ENCODE measurements at places on chromosomes 2 and 18.
A peak's percentile ranks its signal among the peaks of the same experiment; 100 is the strongest.

DNA sequence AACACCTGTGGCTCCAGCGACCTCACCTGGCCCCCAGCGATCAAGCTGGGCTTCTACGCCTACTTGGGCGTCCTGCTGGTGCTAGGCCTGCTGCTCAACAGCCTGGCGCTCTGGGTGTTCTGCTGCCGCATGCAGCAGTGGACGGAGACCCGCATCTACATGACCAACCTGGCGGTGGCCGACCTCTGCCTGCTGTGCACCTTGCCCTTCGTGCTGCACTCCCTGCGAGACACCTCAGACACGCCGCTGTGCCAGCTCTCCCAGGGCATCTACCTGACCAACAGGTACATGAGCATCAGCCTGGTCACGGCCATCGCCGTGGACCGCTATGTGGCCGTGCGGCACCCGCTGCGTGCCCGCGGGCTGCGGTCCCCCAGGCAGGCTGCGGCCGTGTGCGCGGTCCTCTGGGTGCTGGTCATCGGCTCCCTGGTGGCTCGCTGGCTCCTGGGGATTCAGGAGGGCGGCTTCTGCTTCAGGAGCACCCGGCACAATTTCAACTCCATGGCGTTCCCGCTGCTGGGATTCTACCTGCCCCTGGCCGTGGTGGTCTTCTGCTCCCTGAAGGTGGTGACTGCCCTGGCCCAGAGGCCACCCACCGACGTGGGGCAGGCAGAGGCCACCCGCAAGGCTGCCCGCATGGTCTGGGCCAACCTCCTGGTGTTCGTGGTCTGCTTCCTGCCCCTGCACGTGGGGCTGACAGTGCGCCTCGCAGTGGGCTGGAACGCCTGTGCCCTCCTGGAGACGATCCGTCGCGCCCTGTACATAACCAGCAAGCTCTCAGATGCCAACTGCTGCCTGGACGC, 4.9 kb downstream of the GPR35 start:
- DNase-seq, result no peak
- peaks cover 5% of the 10 kb centered on the region for H3K36me3 ChIP-seq
- H3K27ac ChIP-seq, result no peak overlapping the region
- no peaks in the 10 kb centered on the region for H3K27me3 ChIP-seq

- DNase-seq, result no peak
- no peaks in the 10 kb centered on the region for H3K4me1 ChIP-seq
- H3K4me3 ChIP-seq, result no peak overlapping the region
- H3K27ac ChIP-seq, result no peak overlapping the region
- no peaks in the 10 kb centered on the region for H3K27me3 ChIP-seq
These were observed 185.4 kb downstream of the FBXO15 start for GRCh38 chr18:73962256-73962655.

GRCh38 chr2:182412858-182413257, 14.0 kb downstream of the PDE1A start:
- H3K4me3 ChIP-seq, result no peak overlapping the region
- no peaks in the 10 kb centered on the region for H3K36me3 ChIP-seq
- no peaks in the 10 kb centered on the region for H3K4me1 ChIP-seq
- no peak for DNase-seq

- H3K4me3 ChIP-seq, result no peak overlapping the region
- H3K27ac ChIP-seq, result no peak overlapping the region
- peaks cover 11% of the 10 kb centered on the region for H3K4me1 ChIP-seq
- DNase-seq, result no peak
- H3K27me3 ChIP-seq, result peaks cover 4% of the 10 kb centered on the region
These were observed 5.7 kb downstream of the RHOB start for GRCh38 chr2:20452551-20452950.

- H3K27ac ChIP-seq, result no peak overlapping the region
- no peaks in the 10 kb centered on the region for H3K4me1 ChIP-seq
- no peak overlapping the region for H3K4me3 ChIP-seq
- H3K36me3 ChIP-seq, result no peaks in the 10 kb centered on the region
- H3K27me3 ChIP-seq, result no peaks in the 10 kb centered on the region
- DNase-seq, result no peak
These were observed 27.6 kb upstream of the LGALSL start for GRCh38 chr2:64426183-64426952.

- no peak overlapping the region for H3K27ac ChIP-seq
- H3K27me3 ChIP-seq, result no peaks in the 10 kb centered on the region
- H3K4me3 ChIP-seq, result no peak overlapping the region
- no peak for DNase-seq
- H3K4me1 ChIP-seq, result no peaks in the 10 kb centered on the region
- no peaks in the 10 kb centered on the region for H3K36me3 ChIP-seq
These were observed 133.8 kb upstream of the ACVR2A start for GRCh38 chr2:147711031-147711430.

DNA sequence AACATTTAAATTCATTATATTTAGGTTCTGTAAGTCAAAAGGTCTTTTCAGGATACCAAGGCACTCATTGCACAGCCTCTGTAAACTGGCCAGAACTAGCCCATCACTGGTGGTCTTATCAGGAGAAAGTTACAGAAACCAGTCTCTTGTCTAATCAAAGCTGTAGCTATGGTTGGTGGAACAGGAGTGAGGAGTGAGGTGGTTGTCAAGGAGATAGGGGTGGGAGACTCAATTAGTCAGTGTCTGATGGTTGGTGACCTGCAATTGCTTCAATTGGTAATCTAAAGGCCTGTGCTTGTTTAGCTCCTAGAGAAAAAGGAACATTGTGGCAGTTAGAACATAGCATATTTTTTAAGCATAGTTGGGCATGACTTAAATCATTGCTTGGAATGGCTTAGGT, 458.6 kb upstream of the CDH2 start:
- H3K36me3 ChIP-seq, result no peaks in the 10 kb centered on the region
- H3K4me3 ChIP-seq, result no peak overlapping the region
- H3K27me3 ChIP-seq, result no peaks in the 10 kb centered on the region
- no peak overlapping the region for H3K27ac ChIP-seq
- H3K4me1 ChIP-seq, result no peaks in the 10 kb centered on the region

DNA sequence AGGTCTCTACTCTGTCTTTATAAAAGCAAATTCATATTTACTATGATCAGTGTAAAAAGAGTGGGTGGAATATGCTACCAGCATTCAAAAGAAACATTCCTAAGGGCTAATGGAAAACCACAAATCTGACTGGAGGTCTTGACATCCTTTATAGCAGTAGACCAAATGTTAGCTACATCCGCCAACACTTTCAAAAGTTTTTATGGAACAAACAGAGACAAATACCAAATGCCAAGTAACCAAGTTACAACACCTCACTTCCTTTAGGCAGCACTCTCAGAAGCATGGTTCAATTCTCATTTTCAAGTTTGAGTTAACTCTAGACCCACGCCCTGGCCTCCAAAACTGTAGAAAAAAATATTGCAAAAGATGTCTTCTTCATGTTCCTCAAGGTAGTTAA, 78.3 kb upstream of the SETBP1 start:
- DNase-seq, result no peak
- no peak overlapping the region for H3K4me3 ChIP-seq
- H3K27ac ChIP-seq, result no peak overlapping the region
- H3K4me1 ChIP-seq, result no peaks in the 10 kb centered on the region
- H3K27me3 ChIP-seq, result no peaks in the 10 kb centered on the region

DNA sequence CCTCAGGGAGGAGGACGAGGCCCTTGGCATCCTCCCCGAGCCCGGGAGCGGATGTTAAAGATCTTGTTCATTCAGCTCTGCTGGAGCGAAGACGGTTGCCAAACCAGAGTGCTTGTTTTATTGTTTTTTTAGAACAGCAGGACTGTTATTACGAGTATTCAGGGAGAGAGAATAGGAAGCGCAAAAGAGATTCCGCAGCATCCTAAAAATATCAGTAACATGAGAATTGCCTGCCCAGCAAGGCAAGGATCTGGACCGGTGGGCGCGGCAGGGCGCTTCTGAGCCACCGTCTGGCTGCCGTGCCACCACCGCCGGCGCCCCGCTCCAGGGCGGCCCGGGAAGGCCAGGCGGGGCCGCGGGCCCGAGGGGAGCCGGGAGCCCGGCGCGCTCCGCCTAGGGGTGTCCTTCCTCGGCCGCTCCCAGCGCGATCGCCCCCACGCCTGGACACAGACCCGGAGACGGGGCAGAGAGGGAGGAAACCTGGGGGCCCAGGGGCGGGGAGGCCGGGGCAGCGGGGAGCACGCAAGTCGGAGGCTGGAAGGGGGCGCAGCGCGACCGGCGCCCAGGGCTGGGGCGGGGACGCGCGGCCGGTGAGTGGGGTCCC, 843 bp downstream of the CYS1 start:
- no peaks in the 10 kb centered on the region for H3K36me3 ChIP-seq
- peaks cover 7% of the 10 kb centered on the region for H3K4me1 ChIP-seq
- DNase-seq, result no peak
- H3K4me3 ChIP-seq, result peak overlapping the region; percentile 2

DNA sequence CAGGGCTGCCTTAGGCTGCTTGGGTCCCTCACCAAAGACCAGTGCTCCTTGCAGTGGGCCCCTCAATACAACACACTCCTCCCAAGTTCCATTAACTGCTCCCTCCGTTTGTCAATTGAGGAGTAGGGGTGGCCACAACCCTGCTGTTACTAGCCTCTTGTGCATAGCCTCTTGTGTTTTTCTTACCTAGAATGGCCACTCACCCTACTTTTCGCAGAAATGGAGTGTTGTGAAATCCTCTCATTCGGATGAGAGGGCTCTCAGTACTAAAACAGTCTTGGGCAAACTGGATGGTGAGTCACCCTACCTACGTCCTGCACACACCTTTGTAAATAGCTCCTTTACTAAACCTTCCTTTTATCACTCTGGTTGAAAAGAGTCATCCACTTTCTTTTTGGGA, 253.9 kb downstream of the OSR1 start:
- no peak for DNase-seq
- no peak overlapping the region for H3K27ac ChIP-seq

GRCh38 chr2:60125611-60126426, 427.6 kb downstream of the BCL11A start:
- no peaks in the 10 kb centered on the region for H3K36me3 ChIP-seq
- no peak for DNase-seq
- H3K4me3 ChIP-seq, result no peak overlapping the region
- H3K27ac ChIP-seq, result no peak overlapping the region
- no peaks in the 10 kb centered on the region for H3K27me3 ChIP-seq
- no peaks in the 10 kb centered on the region for H3K4me1 ChIP-seq

- peaks cover 3% of the 10 kb centered on the region for H3K27me3 ChIP-seq
- H3K4me1 ChIP-seq, result no peaks in the 10 kb centered on the region
- no peak overlapping the region for H3K27ac ChIP-seq
- H3K36me3 ChIP-seq, result no peaks in the 10 kb centered on the region
- DNase-seq, result no peak
- no peak overlapping the region for H3K4me3 ChIP-seq
These were observed 284.9 kb downstream of the PAX3 start for GRCh38 chr2:222013889-222014288.

GRCh38 chr18:57431467-57432080, 3.6 kb upstream of the ONECUT2 start:
- peaks cover 33% of the 10 kb centered on the region for H3K27me3 ChIP-seq
- H3K36me3 ChIP-seq, result no peaks in the 10 kb centered on the region
- DNase-seq, result no peak
- no peak overlapping the region for H3K27ac ChIP-seq
- H3K4me1 ChIP-seq, result peaks cover 9% of the 10 kb centered on the region

DNA sequence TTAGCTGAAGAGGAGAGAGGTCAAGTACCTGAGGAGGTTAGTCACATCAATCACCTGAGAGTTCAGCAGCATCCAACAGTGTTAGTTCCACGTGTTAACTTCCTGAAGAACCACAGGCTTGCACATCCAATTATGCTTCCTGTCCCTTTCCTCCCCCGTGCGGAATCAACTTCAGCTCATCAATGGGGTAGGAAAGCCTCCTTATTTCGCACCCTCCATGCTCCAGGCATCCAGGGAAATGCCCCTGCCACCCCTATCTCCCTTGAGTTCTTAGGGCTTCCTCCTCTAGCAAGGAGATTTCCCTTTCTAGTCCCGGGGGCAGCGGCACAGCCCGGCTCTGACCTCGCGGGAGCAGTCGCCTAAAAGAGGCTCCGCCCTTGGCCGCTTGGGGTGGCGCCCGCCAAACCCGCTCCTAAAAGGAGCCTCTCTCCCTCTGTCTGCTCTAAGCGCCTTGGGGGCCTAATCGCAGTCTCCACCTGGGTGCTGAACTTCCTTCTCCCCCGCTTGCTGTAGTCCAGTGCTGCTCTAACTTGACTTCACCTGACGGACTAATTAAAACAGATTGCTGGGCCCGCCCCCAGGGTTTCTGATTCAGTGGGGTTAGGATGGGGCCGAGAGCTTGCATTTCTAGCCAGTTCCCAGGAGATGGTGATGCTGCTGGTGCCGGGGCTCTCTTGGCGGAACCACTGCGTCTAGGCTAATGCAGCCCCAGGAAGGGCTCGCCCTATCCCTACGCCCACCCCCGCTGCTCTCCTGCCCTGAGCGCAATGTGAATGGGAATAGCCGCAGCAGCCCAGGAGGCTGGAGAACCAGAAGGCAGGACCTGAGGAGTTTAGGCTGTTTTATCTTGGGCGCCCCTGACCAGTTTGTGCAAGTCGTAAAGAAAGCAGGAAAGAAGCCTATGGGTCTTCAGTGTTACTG, 3.4 kb upstream of the TET3 start:
- DNase-seq, result no peak
- H3K27me3 ChIP-seq, result no peaks in the 10 kb centered on the region
- H3K4me1 ChIP-seq, result peaks cover 72% of the 10 kb centered on the region

GRCh38 chr2:236646441-236646840, 76.8 kb downstream of the ACKR3 start:
- no peak for DNase-seq
- no peak overlapping the region for H3K4me3 ChIP-seq
- H3K27me3 ChIP-seq, result peaks cover 22% of the 10 kb centered on the region
- H3K36me3 ChIP-seq, result no peaks in the 10 kb centered on the region
- H3K4me1 ChIP-seq, result no peaks in the 10 kb centered on the region

DNA sequence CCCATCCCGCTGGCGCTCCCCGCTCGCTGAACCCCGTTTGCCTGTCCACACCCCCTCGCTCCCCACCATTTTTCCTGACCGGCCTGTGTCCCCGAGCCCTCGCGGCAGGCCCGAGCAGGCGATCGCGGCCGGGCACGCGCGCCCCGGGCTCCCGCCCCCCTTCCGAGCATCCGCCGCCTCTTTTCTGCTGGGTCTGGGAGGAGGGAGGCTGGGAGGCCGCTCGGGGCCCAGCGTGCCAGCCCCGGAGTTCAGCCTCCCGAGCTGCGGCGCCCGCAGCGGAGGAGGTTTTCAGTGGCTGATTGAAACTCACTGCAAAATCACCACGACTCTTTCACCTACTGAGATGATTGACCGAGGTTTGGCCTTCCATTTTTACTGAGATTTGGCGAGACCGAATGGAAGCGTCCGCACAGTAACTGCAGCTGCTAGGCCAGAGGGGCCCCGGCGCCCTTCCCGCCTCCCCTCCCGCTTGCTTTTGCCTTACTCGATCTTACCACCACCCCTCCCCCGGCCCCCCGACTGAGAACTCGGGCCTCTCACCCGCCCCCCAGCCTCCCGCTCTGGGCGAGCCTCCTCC, 4.8 kb downstream of the SOX11 start:
- H3K4me1 ChIP-seq, result peaks cover 6% of the 10 kb centered on the region
- DNase-seq, result no peak
- no peak overlapping the region for H3K4me3 ChIP-seq
